ENCODE measurements at places on chromosomes 5 and 9. TPM values are rescaled to one million over a fixed set of nuclear protein-coding genes. Genes with fewer than 3 reads are reported as not detected.

DNA sequence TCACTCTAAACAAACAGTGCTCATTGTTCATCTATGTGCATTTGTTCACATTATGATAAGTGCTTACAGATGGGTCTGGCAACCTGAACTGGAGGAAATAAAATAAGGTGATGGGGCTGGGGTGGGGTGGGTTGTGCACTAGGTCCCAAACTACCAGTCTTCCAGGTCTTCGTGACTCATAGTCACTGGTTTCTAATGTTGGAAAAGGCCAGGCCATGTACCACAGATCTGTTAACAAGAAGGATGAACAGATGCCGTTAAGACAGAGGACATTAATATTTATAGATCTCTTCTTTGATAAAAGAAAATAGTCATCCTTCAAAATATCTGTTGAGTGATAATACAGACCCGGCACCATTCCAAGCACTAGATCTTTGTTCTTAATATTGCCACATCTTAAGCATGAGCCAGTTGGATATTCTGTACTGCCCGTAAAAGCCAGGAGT is 71.4 kb upstream of the STARD4 start:
- DNase-seq: no peak

- DNase-seq: no peak
Measured at GRCh38 chr5:83342465-83342864, 129.1 kb upstream of the VCAN start.

PCDHB14 gene
- total RNA-seq: 6.9 TPM

DNA sequence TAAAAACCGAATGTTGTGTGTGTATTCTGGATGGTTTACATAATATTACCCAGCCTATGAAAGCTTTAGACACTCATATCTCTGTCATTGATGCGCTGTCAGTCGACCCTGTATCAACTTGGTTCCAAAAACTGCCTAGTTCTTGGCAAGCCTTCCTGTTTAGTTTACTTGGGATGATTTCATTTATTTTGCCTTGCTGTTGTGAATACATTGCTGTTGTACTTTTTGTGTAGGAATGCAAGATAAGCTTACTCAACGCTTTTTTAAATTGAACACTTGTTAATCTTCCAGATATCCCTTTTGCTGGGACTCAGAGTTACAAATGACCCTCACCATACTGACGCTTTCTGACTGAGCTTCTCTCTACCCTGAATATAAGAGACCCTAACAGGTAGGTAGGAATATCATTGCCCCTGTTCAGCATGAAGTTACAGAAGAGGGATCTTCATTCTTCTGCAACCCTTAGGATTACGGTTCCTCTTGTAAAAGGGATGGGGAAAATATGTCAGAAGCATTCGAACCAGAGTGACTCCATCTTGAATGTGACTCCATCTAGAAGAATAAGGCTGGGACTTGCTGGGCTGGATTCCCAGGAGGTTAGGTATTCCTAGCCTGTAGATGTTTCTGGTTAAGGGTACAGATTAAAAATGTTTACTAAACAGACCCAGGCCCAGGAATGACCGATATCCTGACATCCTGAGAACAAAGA is 13.7 kb upstream of the PAIP1 start:
- no peak for DNase-seq

IFNB1 gene
- not detected for total RNA-seq

PSAT1 gene
- 217 TPM for total RNA-seq

ZNF879 gene
- total RNA-seq: 3.6 TPM

DNA sequence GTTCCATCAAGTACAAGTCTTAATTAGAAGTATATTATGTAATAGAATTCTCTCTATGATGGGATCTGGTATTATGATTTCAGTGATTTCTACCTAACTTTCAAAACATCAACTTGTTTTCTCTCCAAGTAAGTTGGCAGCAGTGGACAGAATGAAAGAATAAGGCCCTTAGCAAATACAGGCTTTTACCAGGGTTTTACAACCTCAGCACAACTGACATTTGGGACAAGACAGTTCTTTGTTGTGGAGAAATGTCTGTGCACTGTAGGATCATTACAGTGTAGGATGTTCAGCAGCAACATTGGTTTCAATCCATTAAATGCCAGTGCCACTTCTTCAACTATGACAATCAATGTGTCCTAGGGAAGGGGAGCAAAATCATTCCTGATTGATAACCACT is 48.8 kb downstream of the MLANA start:
- DNase-seq: no peak

- no peak for DNase-seq
Measured at GRCh38 chr5:181221105-181221791, 1.8 kb upstream of the TRIM41 start.

GRCh38 chr9:9002826-9003583 is 1203.4 kb upstream of the DMAC1 start:
- no peak for DNase-seq

GRCh38 chr5:170353011-170353761 is 36.0 kb downstream of the KCNMB1 start:
- DNase-seq: peak; percentile 88

GRCh38 chr9:110650991-110651411 is 17.6 kb upstream of the MUSK start:
- no peak for DNase-seq

FOXD4L4 gene
- not detected for total RNA-seq

- no peak for DNase-seq
Measured at GRCh38 chr9:133509179-133510083, 15.3 kb downstream of the MYMK start.

ALAD gene
- 18.9 TPM for total RNA-seq

FCN1 gene
- total RNA-seq: not detected

GRCh38 chr5:122126177-122126755 is 3.1 kb upstream of the ZNF474 start:
- no peak for DNase-seq

LECT2 gene
- total RNA-seq: not detected

DNA sequence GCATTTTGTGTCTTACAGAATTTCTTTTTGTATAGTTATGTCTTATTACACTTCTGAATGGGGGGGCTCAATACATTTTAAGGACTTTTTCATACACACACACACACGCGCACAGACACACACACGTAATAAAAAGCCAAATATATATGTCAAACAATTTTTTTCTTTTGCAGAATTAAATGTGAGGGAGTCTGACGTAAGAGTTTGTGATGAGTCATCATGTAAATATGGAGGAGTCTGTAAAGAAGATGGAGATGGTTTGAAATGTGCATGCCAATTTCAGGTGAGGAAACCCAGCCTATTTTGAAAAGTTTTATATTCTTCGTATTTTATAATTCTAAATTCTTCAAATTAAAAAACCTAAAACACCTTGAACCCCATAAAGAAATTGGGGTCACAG is 25.6 kb downstream of the TMEFF1 start:
- DNase-seq: peak; percentile 32

CNOT8 gene
- 45.2 TPM for total RNA-seq

SPARC gene
- 339 TPM for total RNA-seq

GRCh38 chr9:109856785-109857184 is 76.8 kb downstream of the PALM2AKAP2 start:
- no peak for DNase-seq
